ENCODE measurements at places on chromosomes 2 and 18.

- DNase-seq: no peak
Measured at GRCh38 chr2:184504252-184504651, 94.1 kb upstream of the ZNF804A start.

DNA sequence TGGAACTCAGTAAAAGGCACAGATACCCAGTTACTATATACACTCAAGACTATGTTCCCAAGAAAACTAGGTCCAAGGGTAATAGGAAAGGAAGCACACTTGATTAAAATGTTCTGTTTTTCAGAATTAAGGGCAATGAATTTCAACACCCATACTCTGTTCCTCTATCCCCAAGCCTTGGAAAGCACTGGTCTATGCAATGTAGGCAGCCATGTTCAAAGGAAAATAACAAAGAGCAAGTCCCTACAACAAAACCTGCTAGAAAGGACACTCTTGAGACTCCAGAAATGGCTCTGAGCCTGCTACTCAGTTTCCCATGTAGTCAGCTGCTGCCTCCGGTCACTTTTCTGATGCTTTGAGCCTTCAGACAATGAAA is 6.8 kb downstream of the CYB5A start:
- DNase-seq: no peak

GRCh38 chr2:59233920-59234319 is 992.8 kb upstream of the FANCL start:
- DNase-seq: no peak

DNA sequence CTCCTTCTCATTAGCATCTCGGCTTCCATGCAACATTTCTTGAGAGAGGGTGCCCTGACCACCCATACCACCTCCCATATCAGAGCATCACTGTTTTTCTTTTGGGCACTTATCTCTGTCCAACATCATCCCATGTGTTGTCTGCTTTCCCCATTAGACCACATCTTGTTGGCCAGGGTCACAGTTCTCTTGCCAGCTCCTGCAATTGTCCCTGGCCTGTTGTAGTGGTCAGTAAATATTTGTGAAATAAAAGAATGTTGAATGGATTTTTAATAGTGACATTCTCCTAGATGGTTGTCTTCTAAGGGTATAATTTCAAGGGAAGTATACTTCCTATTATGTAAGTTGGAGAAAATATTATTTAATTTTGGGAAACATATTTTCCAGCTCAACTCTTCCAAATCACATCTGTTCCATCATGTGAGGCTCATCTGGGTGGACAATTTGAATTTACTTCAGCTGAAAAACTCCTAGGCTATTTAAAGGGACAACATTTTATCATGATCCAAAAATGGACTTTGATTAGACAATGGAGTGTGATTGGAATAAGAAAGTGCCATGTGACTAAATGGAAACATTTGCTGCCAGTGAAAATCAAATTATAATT is 83.0 kb downstream of the MOGAT1 start:
- no peak for DNase-seq

DNA sequence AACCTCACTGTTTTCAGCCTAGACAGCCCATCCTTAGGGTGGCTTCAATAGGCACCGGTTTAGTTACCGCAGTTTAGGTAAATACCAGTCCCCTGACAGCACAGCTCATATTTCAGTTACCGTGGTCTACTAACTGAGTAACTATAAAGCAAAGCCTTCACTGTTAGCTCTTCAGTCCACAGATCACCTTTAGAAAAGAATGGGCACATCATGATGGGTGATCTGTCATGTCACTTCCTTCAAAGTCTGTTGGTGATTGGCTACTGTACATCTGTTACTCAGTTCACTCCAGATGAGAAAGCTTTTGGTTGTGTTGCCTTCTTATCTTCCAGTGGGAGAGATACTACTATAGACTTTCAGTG is 21.0 kb downstream of the SLC20A1 start:
- DNase-seq: no peak

- no peak for DNase-seq
Measured at GRCh38 chr18:1244397-1245122, 339.9 kb downstream of the ADCYAP1 start.

DNA sequence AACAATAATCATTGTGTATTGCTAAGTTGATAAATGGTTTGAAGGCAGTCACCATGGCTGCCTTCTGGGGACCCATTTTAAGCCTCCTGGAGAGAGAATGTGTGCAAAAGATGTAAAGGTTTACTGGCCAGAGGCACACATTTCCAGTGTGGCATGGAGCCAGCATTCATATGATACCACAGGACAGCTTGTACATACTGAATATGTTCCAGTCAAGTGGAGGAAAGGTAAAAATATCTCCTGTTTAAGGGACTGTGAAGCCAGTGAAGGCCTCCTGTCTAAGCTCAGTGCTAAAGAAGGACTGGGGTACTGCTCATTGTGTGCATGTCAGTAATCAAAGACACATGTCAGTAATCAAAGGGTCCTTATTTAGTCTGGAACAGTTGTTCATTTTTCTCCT is 119.2 kb downstream of the BABAM2 start:
- DNase-seq: no peak

GRCh38 chr18:69495338-69495737 is 94.7 kb downstream of the DOK6 start:
- no peak for DNase-seq

DNA sequence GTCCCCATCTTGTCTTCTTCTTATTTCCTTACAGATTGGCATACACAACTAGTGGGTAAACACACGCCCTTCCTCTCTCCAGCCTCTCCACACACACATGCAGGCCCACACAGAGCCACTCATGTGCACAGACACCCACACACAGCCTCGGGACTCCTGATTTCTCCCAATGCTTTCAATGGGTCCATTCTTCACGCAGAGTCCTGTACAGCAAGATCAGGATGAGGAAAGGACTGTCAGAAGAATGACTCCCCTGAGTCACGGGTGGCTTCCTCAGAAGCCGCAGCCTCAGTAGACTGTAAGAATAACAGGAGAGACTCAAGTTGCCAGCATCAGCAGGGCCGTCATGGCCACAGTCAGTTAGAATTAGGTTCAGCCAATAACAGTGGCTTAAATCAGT is 109.1 kb upstream of the GLI2 start:
- no peak for DNase-seq

DNA sequence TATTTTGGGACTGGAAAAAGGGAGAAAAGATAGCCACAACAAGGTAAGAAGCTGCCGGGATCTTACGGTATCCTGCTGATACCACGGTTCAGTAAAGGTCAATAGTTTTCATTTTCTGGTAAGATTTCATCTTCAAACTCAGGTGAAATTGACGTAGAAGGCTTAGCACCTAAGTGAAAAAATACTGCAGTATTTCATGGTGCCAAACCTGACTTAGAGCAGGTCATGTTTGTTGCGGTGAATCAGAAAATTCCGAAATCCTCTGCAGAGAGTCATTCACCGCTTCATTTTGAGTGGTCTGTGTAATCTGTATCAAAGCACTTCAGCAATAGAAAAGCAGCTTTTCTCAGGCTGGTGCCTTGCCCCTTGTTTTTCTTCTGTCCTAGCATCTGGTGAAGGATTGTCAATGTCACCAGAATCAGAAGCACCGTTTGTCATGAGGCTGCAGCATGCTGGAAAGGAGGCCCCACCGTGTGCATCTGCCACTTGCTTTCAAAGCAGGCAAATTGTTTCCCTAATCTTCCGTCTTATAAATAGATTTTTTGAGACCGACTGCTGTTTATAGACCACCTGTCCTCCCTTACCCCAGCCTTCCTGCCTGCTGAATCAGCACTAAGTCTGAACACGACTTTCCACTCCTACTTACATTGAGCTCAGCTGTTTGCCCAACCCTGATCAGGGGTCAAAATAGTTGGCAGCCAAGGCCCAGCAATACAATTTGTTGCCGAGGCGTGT is 156.3 kb downstream of the EML6 start:
- no peak for DNase-seq

GRCh38 chr18:26051843-26052242 is 38.6 kb downstream of the SS18 start:
- DNase-seq: no peak
